ENCODE measurements at places on chromosomes 1 and 21.

- DNase-seq, result no peak
Measured at GRCh38 chr1:217881131-217881543, 250.0 kb downstream of the SPATA17 start.

GRCh38 chr1:166116026-166116425, 50.8 kb downstream of the FAM78B start:
- no peak for DNase-seq

DNA sequence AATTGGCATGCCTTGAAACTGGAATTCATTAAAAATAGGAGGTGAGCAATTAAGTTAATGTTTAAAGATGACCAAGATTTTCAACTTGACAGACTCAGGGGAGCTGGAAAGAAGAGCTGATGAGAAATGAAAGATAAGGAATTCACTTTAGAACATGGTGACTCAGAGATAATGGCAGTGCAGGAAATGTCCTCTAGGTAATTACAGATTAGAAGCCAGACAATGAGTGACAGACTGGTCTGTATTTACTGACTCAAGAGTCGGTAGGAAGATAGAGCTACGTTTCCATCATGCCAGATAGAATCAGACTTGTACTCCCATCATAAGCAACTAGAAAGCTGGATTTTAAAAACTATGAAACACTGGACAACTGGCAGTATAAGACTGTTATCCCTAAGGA, 151.6 kb downstream of the AJAP1 start:
- DNase-seq, result no peak

- DNase-seq, result no peak
Measured at GRCh38 chr1:57627612-57628011, 203.8 kb upstream of the DAB1 start.

- DNase-seq, result no peak
Measured at GRCh38 chr1:109314795-109315194, 8.0 kb upstream of the MYBPHL start.

DNA sequence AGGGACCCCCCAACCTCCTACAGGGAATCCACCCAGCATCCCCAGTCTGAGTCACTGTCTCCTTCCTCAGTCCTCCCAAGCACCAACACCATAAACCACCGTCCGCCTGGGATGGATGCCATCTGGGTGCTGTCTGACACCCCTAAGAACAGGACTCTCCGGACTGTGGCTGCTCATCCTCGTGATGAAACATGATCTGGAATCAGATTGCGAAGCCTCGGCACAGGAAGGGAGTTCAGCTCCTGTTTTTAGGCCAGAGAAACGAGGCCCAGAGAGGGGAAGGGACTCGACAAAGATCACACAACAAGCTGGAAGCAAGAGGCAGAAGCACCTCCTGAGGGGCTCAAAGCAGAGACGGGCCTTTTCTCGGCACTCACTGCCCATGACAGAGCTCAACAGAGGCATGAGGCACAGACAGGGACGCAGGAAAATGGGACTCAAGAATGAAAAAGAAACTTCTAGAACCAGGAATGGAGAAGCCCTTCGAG, 8.4 kb downstream of the KCNN3 start:
- no peak for DNase-seq

DNA sequence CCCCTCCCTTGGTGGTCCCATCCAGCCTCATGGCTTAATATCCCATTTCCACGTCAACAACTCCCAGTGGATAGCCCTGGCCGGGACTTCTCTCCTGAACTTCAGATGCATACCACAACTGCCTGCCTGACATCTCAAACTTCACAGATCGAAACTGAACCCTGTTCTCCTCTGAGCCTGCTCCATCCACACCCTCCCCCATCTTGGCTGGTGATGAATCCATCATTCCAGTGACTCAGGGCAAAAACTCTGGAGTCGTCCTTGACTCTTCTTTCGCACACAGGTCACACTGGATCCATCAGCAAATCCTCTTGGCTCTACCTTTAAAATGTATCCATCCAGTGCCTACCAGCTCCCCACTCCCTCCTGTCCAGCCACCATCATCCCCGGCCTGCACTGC, 3.9 kb downstream of the TAS1R2 start:
- DNase-seq, result no peak

DNA sequence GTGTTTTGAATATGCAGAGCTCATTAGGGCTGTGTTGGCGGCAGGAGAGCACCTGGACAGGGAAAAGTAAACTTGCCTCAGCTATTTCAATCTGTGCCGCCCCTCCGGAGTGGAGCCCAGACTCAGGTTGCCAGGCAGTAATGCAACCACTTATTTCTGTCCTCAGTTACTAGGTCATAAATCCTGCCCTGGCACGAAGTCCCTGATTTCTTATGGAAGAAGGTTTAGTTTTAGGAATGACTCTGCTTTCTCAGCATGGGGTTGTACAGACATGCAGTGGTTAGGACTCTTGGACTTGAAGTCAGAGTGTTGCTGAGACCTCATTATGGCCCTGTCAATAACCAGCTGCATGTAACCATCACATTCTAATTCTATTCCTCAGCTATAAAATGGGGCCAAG, 98.3 kb upstream of the FGGY start:
- DNase-seq, result no peak

DNA sequence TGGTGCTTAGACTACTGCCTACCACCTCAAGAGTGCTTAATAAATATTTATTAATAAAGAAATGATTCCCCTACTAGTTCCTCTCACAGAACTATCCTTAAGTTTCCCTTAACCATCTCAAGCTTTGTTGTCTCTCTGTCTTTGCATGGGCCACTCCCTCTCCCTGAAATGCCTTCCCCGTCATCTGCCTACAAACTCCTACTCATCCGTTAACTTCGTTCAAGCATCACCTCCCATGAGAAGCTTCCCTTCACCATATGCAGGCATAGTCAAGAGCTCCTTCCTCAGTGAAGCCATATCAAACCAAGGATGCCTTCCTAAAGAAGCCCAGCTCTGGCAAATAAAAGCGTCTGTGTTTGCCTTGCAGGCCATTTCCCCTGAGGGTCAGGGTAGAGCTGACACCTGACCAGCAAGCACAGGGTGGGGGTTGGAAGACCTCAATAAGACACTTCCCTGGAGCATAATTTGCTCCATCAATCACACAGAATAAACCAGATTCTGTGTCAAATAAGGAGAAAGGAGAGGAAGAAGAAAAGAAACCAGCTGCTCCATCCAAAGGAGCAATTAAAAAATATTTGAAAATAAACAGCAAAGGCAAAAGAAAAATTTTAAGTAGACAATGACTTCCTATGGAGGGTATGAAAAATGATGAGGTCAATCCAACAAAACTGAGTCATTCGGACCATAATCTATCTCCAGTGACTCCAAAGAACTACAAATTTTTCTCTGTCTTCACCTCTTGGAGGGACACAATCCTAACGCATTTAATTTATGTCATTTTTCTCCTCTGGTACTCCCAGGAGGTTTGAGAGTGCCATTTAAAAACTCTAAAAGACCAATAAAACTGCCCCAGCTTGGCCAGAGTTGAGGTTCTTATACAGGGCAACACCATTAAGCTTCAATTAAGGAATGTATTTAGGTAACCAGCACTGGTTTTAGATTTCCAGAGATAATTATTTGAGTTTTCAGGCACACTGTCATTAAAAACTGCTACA, 303.6 kb downstream of the KCNH1 start:
- DNase-seq, result no peak

GRCh38 chr1:237045278-237046016, 3.5 kb downstream of the RYR2 start:
- DNase-seq, result no peak

GRCh38 chr1:45969866-45970265, 162.6 kb downstream of the PIK3R3 start:
- DNase-seq, result no peak

DNA sequence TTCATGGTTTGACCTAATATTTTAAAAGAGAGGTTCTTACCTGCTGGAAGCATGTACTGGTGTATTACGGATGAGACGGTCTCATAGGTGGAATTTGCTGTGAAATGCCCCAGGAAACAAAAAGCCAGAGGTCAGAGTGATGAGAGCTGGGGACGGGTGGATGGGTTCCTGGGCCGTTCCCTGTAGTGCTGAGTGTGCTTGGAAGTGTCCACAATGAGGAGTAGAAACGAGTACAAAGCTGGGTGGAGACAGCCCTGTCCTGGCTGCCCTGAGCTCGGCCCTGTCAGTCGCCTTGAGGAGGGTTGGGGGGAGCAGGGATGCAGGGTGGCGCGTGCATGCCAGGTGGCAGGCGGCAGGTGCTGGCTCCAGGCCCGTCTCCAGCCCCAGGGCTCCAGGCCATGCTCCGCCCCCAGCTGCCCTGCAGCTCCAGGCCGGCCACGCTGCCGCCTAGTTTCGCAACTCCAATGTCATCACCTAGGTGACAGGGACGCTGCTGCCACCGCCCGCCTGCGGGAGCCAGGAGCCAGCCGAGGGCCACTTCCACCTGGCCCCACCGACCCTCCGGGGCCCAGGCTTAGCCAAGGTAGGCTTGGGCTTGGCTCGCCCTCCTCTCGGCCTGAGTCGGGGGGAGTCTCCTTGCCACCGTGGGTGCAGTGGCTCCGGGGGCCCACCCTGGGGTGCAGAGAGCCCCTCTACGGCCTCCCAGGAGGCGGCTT, 16.4 kb downstream of the TP73 start:
- DNase-seq, result no peak

GRCh38 chr1:44743211-44743610, 3.6 kb downstream of the KIF2C start:
- no peak for DNase-seq

DNA sequence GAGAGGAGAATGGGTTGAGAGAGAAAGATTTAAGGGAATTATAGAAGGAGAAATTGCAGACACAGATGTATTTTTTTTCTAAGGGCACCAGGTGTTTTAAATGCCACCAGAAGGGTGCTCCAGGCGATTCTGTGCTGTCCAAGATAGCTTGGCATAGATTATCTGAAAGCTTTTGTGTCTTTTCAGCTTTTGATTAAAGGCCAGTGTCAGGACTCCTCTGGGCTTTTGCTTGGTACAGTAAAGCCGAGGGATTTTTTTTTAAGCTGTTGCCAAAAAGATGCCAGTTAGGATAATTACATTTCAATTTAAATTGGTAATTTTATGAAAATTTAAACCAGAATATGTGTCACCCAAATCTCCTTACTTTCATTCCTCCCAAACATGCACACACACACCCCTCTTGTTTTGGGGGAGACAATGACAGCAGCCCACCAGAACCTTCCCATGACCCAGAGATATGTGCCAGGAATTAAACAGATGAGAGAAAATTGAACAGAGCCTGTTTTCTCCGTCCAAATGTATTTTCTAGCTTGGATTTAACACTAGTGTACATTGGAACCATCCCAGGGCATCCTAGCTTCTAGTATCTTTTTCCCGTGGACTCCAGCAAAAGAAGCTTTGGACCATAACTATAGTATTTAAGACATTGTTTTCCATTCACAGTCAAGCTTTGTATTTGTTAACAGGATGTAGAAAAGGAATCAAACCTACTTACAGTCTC, 670.7 kb upstream of the CXADR start:
- no peak for DNase-seq

- no peak for DNase-seq
Measured at GRCh38 chr1:99347041-99347684, 82.9 kb downstream of the PLPPR4 start.
